ENCODE measurements at places on chromosomes 5 and 9. TPM values are rescaled to one million over a fixed set of nuclear protein-coding genes. Genes with fewer than 3 reads are reported as not detected.
A peak's percentile ranks its signal among the peaks of the same experiment; 100 is the strongest.

- no peak for DNase-seq
Measured at GRCh38 chr9:120383611-120383998, 196.4 kb downstream of the CDK5RAP2 start.

DNA sequence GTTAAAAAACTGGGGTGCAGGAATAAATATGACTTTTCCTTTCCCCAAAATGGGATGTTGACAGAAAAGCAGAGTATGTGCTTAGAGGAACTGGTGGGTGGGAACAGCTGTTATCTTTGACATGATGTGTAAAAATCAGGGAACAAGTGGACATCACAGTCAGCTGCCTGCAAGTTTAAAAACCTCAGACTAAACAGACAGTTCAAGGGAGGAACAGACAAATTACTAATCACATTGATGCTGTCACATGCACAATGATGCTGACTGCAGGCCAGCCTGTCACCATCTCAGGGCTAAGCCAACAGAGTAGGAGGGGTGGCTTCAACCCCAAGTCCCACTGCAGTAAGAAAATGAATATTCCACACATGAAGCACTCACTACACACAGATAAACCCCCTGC is 38.2 kb upstream of the UBAP2 start:
- DNase-seq, result no peak

The PCDHGA8 gene
- not detected for total RNA-seq

The KCTD16 gene
- 0.33 TPM for total RNA-seq

- no peak for DNase-seq
Measured at GRCh38 chr5:460273-460625, 17.3 kb downstream of the EXOC3 start.

DNA sequence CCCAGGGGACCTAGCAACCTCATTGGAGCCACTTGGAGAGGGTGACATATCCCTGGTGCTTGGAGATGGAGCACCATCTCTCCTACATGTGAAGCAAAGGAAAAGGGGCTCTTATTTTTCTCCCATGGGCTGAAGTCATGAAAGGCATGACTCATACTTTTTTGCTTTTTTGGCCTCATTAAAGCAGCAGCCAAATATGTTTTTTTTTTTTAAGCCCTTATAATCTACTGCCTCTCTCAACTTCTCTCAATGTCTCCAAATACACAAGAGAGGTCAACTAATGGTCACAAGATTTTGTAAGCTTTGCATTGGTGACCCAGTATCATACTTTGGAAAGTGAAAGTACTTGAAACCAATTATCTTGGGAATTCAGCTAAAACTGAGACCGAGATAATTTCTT is 1.6 kb upstream of the CFAP90 start:
- DNase-seq, result no peak

The CRHBP gene
- total RNA-seq, result not detected

- DNase-seq, result no peak
Measured at GRCh38 chr9:114559830-114560513, 27.6 kb upstream of the ATP6V1G1 start.

The PCDHA12 gene
- not detected for total RNA-seq

DNA sequence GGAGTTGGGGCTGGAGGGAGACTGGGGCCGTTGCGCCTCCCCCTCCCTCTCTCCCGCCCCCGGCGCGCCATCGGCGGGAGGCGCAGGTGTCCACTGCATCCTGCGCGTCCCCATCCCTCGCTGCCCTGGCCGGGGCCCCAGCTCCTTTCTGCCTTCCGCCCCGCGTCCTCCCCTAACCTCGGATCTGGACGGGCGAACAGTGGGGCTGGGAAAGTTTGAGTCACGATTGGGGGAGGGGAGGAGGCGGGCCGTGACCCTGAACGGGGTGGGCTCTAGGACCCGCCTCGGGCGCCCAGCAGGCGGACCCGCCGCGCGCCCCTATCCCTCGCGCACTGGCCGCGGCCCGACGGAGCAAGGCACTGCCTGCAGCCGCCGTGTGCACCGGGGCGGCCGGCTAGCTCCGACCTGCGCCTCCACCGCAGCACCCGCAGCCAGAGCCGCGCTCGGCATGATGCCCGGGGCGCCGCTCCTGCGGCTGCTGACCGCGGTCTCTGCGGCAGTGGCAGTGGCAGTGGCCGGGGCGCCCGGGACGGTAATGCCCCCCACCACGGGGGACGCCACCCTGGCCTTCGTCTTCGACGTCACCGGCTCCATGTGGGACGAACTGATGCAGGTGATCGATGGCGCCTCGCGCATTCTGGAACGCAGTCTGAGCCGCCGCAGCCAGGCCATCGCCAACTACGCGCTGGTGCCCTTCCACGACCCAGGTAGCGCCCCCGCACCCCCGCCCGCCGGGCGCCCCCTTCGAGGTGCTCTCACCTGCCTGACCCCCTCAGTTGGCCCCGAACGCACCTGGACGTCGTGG is at the start of gene HMCN2:
TSS of gene HMCN2 (plus strand) at position 330 of the 805 bp plus-strand sequence. CDS start at position 449, 119 bp downstream.
- DNase-seq, result no peak

DNA sequence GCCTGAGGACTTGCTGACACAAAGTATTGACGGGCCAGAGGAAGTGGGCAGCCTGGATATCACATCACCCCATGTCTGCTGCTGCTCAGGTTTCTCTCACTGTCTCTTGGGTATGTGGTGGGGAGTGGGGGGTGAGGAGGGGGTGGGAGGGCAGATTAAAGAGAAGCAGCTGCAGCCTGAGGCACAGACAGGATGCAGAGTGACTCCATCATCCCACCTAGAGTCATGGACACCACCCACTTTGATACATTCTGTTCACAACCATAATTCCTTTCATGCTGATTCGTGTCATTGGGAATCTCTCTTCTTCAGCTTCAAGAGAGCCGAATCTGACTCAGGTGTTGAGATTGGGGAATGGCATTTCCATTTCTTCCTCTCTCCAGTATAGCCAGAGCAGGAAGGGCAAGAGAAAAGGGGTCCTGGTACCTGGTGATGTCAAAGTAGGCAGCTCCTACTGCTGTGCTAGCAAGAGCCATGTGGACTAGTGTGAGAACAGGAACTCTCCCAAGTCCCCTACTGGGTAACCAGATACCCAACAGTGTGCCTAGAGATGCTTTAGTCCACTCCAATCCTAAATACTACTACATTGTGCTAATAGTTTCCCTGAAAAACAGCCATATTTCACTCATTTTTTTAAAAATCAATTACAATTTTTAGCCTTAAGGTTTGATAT is 22.4 kb downstream of the GRAMD2B start:
- no peak for DNase-seq

DNA sequence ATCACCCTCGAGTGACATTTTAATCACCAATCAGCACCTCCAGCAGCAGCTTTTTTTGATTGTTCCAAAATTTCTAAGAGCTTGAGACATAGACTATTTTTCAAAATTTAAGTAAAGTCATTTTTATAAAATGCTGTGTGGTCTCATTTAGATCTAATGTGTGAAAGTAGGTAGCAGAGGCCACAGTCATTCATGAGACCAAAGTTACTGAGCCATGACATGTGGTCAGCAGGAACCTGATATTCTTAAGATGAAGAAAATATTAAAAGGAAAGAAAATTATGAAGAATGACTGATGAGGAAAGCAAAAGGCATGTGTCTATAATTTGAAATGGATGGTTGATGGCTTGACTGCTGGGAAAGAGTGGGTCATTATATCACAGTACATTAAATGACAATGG is 7.2 kb downstream of the FREM1 start:
- DNase-seq, result no peak

GRCh38 chr9:76571288-76571687 is 112.3 kb downstream of the GCNT1 start:
- no peak for DNase-seq

DNA sequence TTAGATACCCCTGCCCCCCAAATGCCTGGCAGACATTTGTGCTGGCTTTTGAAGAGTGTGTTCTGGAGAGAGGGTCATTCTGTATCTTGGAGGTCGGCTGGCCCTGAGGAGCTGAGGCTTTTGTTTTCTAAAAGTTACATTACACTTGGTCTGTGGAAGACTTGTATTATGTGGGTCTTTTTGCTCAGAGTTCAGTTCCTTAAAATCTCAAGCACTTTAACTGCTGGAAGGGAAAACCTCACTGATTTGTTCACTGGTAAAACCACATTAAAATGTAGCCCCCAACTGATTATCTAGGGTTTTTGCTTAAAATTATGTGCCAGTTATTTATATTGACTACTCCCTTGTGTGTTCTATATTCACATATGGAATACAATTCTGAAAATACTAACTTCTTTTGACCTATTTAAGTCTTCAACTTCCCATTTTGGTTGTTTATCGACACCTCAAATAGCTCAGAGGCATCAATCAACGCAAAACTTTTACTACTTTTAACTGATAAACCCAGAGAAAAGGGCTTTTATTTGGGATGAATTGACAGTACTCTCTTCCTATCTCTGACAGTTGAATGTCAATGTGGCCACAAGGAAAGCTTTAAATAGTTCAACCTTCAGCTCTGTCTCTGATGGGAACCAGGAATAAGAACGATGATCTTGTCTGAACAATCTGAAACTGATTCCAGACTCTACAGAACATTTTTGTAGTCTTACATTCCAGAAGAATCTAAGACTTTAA is 54.0 kb upstream of the MAP3K1 start:
- DNase-seq, result no peak

DNA sequence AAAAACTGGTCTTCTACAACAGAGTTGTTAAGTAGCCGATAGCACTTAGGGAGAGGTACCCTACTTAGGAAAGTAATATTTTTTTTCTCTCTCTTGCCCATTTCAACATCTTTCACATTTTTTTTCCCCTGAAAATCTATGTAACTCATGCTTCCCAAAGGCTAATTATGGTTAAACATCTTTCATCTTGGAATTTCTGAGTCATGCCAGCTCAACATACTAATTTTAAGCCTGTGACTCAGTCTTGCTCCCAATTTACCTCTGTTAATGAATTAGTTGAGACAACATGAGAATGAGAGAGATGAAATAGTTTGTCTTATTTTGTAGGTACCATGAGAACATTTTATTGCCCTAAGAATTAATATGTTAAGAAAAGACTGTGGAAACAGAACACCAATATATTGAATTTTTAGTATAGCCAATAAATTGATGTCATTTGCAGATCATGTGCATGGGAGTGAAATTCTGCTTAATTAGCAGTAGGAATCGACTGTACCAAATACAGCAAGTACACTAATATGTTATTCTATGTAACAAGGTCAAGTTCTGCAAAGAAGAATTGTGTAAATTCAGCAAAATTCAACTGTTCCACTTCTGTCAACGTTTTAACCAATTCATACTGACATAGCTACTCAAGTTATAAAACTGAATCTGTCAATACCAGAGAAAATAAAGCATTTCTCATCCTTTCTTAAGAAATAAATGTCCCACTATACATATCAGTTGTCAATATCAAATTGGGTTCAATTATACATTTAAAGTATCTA is 550.0 kb downstream of the PTPRD start:
- no peak for DNase-seq

DNA sequence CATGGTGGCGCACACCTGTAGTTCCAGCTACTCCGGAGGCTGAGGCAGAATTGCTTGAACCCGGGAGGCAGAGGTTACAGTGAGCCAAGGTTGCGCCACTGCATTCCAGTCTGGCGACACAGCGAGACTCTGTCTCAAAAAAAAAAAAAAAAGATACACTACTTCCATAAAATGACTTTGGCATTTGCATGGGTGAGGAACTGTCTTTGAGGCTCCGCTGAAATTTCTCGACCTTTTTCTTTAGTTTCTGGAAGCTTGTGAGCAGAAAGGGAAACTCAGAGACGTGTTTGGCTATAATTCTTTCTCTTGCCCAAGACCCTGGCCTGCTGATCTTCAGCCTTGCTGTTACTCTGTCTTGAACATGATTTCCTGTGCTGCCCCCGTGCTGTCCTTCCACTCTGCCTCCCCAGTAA is 37.3 kb downstream of the SPIN1 start:
- no peak for DNase-seq

DNA sequence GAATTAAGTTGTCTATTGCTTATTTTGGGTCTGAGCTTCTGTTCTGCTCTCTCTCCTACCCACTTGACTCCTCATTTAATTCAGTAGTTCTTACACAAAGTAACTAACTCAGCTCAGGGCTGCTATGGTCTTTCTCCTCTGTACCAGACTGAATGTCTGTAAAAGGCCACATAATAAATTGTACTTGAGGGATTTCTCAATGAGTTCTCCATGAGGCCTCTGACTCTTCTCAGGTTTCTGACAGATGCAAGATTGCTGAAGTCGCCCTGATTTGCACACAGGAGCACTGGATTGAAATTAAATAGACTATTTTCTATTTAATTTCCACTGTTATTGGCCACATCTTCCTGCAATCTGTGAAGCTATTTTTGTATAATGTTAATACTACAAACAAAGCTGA is 2.9 kb downstream of the IQGAP2 start:
- DNase-seq, result no peak

- peak; percentile 13 for DNase-seq
Measured at GRCh38 chr9:135098400-135099105, 11.1 kb downstream of the OLFM1 start.

- peak; percentile 19 for DNase-seq
Measured at GRCh38 chr9:33719581-33720374, 75.6 kb upstream of the PRSS3 start.

GRCh38 chr5:122304471-122305215 is 7.4 kb upstream of the SNCAIP start:
- DNase-seq, result no peak

- no peak for DNase-seq
Measured at GRCh38 chr5:35149041-35149440, 81.2 kb downstream of the PRLR start.

DNA sequence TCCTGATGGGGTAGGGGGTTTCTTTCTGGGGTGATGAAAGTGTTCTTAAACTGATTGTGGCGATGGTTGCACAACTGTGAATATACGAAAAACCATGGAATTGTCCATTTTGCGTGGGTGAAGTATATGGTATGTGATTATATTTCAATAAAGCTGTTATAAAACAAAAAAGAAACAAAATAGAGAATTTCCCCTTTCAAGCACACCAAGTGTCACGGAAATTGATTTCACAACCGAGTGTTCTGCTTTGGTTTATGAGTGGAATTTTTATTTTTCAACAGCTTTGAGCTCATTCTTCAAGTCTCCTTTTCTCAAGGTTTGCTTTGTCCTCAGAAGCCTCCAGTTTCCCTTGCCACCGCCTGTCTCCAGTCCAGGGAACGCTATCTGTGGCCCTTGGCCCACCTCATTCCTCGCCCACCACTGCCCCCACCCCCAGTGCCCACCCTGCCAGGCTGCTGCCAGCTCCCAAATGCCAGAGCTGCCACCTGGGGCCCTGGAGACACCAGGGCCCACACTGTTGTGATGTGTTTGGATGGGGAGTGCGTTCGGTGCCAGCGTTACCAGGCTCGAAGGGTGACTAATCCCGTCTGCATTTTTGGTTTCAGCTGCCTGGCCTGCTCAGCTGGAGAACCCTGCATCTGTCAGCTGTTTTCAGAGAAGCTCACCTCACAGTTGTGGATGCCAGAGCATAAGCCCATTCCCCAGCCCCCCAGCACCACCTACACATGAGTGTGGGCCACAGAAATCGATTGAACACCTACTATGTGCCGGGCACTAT is 30.4 kb downstream of the DUSP1 start:
- DNase-seq, result peak; percentile 88

The CD72 gene
- 4.1 TPM for total RNA-seq

DNA sequence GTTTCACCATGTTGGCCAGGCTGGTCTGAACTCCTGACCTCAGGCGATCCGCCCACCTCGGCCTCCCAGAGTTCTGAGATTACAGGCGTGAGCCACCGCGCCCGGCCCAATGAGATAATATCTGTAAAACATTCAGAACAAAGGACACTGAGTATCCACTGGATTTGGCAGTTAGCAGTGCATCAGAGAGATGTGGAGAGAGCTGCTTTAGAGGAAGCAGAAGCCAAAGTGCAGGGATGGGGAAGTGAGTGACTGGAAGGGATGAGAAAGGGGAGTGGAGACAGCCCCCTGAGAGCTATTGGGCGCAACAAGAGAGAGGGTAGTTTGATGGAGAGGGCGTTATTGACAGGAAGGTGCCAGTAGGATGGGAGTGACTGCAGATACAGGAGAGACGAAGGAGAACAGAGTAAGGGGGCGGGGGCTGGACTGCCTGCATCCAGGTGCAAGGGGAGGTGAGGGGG is 157.5 kb upstream of the SHB start:
- peak; percentile 70 for DNase-seq

The TRIM36 gene
- 0.15 TPM for total RNA-seq

The DPYSL3 gene
- total RNA-seq, result 0.40 TPM

Measured in PC-9 (cell line).